Activated naive CD4-positive, alpha-beta T cell treated with anti-CD3 and anti-CD28 coated beads, Interleukin-2, amount 50 U/mL, for 72 hours (primary cell): ENCODE measurements at places on chromosomes 5 and 9. TPM values are rescaled to one million over a fixed set of nuclear protein-coding genes. Genes with fewer than 3 reads are reported as not detected.

Gene PDE4D
- 31.1 TPM for total RNA-seq

Gene SLC35A4
- 70.3 TPM for total RNA-seq

Gene SHOC1
- 0.04 TPM for total RNA-seq

Gene IDNK
- total RNA-seq = 4.7 TPM

DNA sequence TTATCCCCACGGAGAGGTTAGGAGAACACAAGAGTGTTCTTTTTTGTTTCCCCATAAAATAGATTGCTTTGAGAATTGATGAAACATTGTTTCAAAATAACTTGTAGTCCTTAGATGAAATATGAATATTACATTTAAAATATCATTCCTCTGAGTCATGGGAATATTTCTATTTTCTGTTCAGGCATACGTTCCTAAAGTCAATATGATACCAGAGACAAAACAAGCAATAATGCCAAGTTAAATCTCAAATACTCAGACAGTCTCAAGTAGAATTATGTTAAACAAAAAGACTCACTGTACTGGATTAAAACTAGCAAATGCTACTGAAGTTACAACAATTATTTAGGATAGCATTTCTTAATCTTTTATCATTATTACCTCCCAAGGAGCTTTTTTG lies 111.7 kb upstream of the C6 start:
- no peak for DNase-seq

Gene FUT7
- total RNA-seq = 1.6 TPM

DNA sequence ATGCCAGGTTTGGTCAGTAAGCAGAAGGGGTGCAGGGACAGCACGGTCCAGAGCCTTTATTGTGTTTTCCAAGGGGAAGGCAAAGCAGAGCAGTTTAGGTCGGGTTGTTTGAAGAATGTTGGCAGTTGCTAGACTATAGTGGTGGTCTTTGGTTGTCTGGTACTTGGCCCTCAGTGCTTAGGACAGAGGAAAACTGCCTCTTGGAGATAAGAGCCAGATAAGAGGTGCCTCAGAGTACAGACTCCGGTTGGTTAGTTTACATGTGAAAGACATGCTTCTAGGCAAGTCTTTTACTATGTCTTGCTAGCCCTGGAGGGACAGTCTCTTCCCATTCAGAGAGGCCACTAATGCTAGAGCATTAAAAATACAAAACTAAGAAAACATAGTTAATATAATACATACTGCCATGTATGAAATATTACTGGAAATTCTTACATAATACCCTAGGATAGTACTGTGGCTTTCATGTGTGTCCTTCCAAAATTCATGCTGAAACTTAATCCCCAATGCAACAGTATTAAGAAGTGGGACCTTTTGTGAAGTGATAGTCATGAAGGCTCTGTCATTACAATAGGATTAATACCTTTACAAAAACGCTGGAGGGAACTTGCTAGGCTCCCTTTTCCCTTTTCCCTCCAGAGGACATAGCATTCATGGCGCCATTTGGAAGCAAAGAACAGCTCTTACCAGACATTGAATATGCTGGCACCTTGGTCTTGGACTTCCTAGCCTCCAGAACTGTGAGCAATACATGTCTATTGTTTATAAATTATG lies 280.4 kb downstream of the TMEM167A start:
- no peak for DNase-seq

- no peak for DNase-seq
Measured at GRCh38 chr9:81787747-81788632, 98.6 kb upstream of the TLE1 start.

GRCh38 chr9:92980085-92980745 lies 32.9 kb downstream of the FGD3 start:
- DNase-seq = peak; percentile 1

Gene DBH
- total RNA-seq = not detected

Gene DIAPH1
- total RNA-seq = 184 TPM

DNA sequence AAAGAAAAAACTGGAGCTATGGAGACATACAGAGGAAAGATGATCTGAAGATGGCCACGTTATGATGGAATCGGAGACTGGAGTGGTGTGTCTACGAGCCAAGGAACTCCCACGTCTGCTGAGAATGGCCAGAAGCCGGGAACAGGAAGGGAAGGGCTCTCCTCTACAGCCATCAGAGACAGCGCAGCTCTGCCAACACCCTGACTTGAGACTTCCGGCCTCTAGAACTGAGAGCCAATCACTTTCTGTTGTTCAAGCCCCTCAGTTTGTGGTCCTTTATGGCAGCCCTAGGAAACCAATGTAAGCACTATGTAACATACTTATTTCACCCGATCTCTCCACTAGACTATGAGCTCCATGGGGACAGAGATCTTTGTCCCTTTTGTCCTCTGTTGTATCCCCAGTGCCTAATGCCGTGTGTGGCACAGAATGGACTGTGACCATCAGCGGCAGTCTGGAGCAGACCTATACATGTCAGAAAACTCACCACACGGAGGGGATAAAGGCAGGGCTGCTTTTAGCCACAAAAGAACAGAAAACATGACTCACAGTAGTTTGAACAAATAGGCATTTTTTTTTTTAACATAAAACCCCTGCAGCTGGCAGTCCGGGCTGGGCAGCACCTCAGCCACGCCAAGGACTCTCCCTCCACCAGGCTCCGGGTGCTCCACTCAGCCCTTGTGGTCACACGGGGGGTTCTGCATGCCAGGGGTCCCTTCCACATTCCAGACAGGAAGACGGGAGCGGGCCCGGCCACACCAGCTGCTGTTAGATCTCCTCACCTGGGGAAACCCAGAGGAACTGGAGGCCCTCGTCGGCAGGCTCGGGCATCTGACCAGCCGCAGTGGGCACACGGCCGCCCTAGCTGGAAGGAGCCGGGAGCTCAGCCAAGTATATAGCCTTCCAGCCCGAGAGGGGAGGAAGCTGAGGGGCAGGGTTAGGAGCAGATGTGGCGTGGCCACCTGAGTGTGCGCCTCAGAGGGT lies 16.1 kb upstream of the MXD3 start:
- no peak for DNase-seq

DNA sequence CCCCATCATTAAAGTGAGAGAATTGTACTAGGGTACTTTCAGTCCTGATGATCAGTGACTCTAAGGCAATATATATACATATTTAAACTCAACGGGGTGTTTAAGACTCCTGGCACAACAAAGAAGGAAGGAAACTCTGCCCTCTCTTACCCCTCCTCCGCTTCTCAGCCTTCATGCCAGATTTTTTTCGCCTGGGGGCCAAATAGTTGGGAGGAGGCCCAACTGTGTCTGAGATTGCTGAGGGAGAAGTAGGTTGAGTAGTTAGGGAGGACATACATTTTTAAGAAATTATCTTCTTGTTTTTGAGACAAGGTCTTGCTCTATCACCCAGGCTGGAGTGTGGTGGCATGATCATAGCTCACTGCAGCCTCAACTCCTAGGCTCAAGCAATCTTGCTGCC lies 127.7 kb upstream of the SHB start:
- no peak for DNase-seq

DNA sequence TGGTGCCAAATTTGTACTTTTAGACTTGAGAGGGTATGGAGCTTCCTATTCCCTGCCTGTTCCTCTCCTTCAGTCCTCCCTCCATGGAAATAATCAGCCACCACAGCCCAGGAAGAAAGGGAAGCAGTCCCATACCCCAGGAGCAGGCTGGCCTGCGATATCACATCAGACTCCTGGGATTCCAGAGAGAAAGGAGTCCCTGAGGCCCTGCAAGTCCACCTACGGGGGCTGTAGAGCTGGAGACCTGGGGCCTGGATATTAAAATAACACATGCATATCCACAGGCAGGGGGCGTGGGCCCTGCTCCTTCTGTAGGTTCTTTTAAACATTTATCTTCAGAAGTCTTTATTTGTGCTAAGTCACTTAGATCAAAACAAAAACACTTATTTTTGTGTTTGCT lies 117.2 kb downstream of the TMEM174 start:
- no peak for DNase-seq

Gene EQTN
- total RNA-seq = not detected

DNA sequence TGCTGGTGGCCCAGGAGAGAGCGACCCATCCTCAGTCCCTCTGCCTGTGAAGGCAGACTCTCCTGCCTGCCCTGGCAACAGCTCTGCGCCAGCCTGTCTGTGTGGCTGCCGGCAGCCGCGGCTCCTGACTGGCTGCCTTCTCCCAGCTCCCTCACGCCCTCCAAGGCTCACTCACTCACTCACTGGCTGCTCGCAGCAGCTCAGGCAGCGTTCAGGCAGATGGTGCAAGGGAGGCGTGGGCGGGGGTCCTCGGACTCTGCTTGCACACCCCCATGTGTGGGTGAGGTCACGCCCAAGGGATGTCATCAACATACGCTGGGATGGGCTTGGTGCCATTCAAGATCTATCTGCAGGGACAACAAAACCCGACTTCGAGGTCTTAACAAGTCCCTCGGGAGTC lies 66.7 kb downstream of the DAB2IP start:
- DNase-seq = no peak

- no peak for DNase-seq
Measured at GRCh38 chr5:180235846-180236245, 26.8 kb upstream of the RASGEF1C start.

Gene GOLGA2
- total RNA-seq = 46.2 TPM

DNA sequence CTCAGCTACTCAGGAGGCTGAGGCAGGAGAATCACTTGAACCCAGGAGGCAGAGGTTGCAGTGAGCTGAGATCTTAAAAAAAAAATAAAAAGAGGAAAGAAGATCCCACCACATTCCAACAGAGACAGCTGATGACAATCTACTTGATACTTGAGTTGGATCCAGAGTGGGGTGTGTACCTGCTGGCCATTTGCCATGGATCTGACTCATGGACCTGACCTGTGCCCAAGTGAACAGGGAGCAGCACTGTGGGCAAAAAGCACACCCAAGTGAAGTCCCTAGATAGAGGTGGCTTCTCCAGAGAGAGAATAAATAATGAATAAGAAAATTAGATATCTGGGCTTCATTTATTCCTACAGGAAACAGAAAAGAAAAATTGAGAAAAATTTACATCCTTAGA lies 81.2 kb upstream of the MIER3 start:
- DNase-seq = no peak

GRCh38 chr9:71795097-71795813 lies 26.9 kb upstream of the CEMIP2 start:
- no peak for DNase-seq

GRCh38 chr5:80246001-80246758 lies 9.7 kb downstream of the SERINC5 start:
- no peak for DNase-seq

GRCh38 chr9:127572961-127573721 lies 38.9 kb upstream of the STXBP1 start:
- DNase-seq = no peak

DNA sequence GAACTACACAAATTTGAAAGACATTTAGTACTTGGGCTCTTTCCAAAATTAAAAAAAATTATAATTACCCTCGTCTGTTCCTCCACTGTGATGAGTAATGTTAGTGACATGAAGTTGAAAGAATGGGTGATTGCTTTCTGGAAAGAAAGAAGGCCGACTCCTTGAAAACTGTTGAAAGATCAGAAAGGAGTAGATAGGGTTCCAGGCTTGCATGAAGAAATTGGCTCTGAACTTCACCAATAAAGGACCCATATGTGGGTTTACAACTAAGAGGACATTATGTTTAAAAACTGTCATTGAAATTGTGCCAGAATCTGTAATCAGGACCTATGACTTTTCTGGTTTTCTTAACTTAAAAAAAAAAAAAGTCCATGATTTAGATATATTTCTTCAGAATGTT lies 20.7 kb upstream of the MOCS2 start:
- DNase-seq = no peak

Gene PRRT1B
- not detected for total RNA-seq

DNA sequence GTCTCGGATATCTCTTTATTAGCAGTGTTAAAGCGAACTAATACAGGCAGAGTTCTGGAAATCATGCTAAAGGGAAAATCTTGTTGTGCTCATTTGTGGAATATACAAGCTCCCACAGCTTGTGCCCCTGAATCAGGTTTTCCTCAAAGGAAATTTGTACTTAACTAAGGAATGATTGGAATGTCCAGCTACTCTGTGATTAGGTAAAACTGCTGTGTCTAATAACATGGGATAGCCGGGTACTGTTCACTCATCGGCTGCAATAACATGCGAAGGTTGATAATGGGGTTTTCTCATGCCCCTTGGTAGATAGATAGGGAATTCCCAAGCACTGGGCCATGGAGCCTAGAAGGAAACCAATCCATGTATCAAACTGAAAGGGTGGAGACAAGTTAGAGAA lies 306.7 kb downstream of the NR2F1-AS1 start:
- no peak for DNase-seq

DNA sequence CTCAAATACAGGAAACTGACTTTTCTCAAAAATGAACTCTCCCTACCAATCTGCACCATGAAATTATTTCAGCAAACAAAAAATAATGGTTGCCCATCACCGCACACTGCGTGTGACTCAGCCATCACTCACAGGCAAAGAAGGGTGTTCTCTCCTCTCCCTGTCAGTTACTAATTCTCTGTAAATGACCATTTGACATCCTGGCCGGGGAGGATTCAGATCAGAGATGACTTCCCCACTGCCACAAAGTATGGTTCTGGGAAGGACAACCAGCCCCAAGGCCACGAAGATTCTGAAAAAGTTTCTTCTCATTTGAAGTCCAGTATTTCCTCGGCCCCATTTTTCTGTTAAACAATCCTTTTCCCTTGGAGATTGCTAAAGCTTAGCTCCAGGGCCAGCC lies 199.4 kb downstream of the AUH start:
- DNase-seq = no peak

GRCh38 chr5:17879276-17879675 lies 245.0 kb downstream of the TAF11L14 start:
- no peak for DNase-seq

GRCh38 chr9:80831751-80832150 lies 857.6 kb downstream of the TLE1 start:
- no peak for DNase-seq

- no peak for DNase-seq
Measured at GRCh38 chr5:173163219-173163618, 18.9 kb downstream of the BNIP1 start.
